Fibroblast of skin of back (primary cell): ENCODE measurements at places on chromosomes 5 and 9.

GRCh38 chr5:77376609-77377300 is 115.4 kb downstream of the WDR41 start:
- DNase-seq = no peak

DNA sequence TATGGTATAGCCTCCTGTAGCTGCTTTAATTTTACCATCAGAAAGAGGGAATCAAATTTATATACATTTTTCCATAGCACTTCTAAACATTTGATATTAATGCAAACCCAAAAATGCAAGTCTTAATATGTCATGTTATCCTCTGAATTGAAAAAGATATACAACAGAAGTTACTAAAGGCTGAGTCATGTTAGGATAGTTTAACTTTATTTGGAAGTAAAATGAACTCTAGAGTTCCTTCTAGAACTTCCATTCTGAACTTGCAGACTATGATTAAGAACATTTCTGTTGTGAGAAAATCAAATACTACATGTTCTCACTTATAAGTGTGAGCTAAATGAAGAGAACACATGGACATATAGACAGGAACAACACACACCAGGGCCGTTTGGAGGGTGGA is 317.3 kb upstream of the PRR16 start:
- DNase-seq = peak; percentile 43

DNA sequence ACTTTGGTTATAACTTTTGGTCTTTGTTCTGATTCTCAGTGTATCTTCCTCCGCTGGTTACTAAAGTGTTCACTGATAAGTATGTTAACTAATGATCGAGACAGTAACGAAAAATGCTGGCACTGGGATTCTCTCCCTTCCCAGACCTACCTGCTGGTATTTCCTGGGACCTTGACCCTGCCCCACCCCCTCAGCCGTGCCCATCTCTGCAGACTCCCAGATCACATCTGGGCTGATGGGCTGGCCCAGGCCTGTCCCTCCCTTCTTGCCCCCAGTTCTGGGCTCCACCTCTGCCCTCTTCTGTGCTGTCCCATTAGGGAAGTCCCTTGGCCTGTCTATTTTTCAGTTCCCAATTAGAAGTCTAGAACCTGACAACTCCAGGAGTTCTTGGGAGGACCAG is 46.9 kb downstream of the NEURL1B start:
- no peak for DNase-seq

DNA sequence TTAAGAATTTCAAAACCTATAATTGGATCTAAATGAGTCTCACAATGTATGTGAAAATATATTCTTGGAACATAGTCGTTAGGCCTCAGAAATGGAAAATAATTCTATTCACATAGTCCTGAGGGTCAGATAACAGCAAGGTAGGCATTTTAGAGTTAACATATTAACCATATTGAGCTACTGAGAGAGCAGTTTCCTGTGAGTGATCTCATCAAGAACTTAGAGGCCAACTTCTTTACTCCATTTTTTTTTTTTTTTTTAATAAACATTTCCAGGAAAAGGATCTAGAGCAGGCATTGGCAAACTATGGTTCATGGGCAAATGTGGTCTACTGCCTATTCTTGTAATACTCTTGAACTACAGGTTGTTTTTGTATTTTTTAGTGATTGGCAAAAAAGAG is 26.6 kb downstream of the RAB24 start:
- DNase-seq = no peak

DNA sequence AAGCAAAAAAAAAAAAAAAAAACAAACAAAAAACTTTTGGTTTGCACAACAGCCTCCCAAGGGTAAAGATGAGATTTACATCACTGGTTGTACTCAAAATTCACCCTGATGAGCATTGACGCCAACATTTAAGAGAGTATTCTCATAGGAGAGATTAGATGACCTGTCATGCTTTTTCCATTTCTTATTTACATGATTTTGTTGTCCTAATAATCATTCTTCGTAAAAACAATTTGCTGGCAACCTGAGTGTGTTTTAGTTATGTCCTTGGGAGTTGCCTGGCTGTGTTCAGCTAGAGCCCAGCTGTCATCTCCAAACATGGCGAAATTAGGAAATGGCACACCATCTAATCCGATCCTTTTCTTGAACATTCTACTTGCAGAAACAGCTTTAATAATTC is 186.4 kb upstream of the MRPS30 start:
- no peak for DNase-seq

GRCh38 chr5:5418006-5418405 is 4.5 kb upstream of the ICE1 start:
- no peak for DNase-seq

DNA sequence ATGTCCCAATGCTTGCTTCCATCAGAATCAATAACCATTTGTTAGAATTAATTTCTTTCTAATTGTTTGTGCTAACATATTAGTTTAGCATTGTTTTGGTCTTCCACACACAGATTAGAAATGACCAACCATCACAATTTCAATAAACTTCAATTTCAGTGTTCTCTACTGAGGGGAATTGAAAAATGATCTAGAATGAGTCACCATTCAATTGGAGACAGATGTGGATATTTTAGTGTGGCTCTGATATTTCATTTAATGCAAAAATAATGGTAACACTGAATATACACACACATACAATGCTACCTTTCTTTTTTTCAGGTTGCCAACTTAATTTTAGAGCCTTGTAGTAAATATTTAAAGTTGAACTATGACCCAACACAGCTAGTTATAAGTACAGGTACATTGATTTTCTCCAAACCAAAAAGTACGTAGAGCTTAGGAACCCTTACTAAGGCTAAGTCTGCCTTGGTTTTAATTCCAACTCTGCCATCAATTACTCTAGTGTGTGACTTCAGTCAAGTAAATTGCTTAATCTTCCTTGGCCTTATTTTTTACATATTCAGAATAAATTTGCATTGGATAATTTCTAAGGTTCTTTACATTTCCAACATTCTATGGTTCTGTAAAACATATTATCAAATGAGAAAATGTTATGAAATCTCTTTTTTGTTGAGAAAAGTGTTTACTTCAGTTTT is 143.9 kb downstream of the DMRTA1 start:
- peak; percentile 1 for DNase-seq

- no peak for DNase-seq
These were observed 54.6 kb downstream of the ZNF354C start for GRCh38 chr5:179114756-179115155.

GRCh38 chr5:6540111-6540827 is 91.6 kb downstream of the UBE2QL1 start:
- DNase-seq = peak; percentile 43

DNA sequence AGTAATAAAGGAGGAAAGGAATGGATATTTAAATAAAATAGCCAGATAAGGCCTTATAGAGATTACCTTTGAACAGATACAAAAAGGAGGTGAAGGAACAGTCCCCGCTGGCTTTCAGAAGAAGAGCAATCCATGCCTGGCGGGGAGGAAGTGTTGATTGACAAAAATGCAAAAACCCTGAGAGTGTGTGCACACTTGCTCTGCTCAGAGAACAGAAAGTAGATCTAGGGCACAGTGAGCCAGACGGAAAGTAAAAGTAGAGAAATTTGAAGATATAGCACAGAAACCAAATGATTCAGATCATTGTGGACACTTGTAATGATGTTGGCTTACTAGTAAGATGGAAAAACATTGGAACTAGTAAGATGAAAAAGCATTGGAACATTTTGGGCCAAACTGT is 720.6 kb downstream of the PTPRD start:
- no peak for DNase-seq

DNA sequence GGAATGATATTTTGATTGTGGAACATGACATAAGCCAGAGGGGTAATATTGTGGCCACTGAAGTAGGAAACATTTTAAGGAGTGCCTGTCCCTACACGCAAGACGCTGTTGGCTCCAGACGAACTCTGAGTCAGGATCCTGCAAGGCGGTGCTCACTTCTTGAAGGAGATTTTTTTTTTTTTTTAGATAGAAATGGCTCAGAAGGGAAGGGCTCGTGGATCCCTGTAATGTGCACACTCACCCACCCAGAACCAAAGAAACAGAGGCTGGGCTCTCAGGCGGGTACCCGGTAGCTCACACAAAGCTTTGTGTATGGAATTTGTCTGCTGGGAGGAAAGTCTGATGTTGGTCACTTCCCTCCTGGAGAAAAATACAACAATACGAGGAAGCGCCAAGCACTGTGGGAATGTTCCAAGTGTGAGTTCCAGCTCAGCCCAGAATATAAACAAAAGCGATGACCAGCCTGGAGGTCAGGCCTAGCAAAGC is 25.7 kb downstream of the RAPGEF1 start:
- DNase-seq = peak; percentile 81
